CD4-positive, alpha-beta T cell treated with Interleukin-21 for 1 hour (primary cell): ENCODE measurements at places on chromosomes 7 and 10.

DNA sequence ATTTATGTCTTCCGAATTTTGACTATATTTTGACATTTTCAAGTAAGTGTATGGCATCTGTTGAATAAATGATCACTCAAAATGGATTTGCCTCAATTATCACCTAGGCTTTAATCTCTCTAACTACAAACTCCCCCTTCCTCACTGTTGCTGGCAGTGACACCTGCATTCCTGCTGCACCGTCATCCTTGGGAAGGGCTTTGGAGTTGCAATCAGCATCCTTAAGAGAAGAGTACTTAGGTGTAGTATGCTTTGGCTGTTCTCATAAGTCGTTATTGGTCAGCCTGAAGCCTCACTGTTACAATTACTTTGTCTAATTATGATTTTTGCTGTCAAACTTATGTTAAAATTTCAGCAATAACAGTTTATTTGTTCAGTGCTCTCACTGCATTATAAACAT, 415.0 kb downstream of the NRG3 start:
- DNase-seq: no peak

DNA sequence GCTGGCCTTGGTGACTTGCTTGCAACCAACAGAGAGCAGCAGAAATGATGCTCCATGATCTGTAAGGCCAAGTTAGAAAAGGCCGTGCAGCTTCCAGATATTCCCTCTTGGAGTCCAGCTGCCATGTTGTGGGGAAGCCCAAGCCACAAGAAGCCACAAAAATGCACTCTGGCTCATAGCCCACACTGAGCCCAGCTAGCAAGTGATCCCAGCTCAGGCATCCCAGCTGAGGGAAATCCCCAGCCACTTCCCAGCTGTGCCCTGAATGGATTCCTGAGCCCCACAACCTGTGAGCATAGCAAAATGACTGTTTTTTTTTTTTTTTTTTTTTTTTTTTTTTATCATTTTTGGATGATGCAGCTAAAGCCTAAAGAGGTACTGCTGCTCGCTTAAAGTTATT, 11.1 kb upstream of the SDK1 start:
- no peak for DNase-seq

- DNase-seq: peak; percentile 46
Observed at GRCh38 chr10:33087152-33087551, 129.1 kb upstream of the ITGB1 start.

DNA sequence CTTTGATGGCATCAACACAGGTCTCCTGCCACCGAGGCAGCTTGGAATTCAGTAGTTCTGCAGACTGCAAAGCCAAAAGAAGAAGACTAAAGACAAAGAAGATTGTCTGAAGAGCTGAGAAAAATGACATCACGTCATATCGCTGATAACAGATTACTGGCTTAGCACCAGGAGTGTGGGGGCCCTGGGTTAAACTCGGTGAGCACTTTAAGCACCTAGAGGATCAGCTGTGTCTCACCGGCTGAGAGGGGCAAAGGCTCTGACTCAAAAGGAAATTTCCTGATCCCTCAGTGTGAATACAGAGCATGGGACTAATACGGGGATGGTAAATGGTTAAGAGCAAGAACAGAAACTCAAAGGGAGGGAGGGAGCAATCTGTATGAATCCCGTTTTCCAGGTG, 30.7 kb downstream of the BRI3 start:
- no peak for DNase-seq

DNA sequence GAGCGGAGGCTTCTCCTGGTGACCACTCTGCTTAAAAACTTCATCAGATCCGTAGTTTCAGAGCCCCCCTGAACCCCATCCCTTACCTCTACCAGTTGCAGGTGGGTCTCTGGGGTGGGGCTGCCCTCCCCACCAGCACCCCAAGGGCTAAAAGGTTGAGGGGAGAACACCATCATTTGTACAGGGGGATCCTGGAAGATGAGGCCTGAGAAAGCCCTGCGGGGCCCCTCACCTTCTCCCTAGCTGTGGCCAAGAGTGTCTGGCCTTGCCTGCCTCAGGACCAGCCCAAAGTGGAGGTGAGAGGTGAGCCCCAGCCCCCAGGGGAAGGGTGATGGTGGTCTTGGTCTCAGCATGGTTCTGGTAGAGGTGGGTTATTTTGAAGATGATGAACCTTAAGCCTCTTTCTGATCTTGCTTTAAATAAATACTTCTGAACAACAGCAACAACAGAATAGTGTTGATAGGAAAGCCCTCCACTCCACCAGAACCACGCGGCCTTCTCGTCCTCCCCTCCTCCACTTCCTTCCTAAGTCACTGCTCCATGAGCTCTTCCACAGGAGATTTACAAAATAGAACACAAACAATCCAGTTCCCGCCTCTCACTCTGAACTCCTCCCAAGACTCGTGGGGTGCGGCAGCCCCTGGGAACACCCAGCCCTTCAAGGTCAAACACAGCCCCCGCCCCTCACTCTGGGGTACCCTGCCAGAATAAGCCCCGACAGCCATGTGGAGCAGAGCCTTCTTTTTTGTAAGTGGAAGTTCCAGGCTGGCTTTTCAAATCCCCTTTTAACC, 169.1 kb downstream of the EGFR start:
- no peak for DNase-seq

GRCh38 chr10:13511409-13511808, 17.4 kb downstream of the BEND7 start:
- DNase-seq: no peak

GRCh38 chr7:131225619-131226513, 101.8 kb upstream of the MKLN1 start:
- DNase-seq: no peak

DNA sequence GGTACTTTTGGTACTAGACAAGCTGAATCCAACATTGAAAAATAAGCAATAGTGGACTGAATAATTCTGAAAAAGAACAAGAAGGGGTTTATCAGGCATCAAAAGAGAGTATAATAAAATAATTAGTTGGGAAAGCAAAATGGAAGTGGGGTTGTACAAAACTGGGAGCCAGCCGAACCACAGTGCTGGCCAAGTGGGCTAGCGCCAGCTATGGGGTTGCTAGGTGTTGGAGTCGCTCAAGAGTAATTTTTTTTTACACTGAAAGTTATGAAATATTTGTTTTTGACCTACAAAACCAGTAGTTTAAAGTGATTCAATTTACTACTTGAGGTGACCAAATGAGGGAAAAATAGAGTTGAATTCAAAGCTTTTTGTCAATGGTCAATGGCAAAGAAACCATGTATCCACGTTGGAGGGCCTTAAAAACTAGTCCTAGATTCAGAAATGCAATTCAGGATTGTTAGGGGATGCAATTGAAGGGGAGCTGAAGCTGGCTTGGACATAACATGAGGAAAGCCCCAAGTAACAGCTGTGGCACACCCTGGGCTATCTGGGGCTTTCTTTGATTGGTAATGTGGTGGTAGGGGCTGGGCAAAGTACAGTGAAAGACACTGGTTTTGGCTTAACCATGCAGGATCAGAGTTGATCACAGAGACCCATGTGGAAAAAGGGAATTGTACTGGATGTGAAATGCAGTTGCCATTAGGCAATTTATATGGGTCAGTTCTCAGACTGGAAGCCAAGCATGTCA, 28.3 kb upstream of the MSMB start:
- no peak for DNase-seq

- peak; percentile 79 for DNase-seq
Observed at GRCh38 chr7:155644178-155644970, at the start of gene RBM33. Gene RBM33 (plus strand): TSS chr7:155644661. CDS start chr7:155644877, 216 bp downstream.

DNA sequence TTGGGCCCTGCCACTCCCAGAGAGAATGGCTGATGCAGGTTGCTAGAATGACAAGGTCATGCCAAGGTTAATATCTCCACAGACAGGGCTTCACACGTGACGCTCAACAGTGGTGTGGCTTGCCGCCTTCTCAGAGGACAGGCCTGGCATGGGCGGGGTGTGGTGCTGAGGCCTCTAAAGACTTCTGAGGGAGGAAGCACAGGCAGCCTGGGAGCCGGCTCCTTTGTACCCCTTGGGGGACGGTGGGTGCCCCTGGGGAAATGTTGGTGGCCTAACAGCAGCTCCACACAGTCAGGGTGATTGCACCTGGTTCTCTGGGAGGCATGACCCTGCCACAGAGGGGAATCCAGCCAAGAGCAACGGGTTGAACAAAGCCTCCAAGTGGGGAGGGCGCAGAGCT, 115.1 kb downstream of the PKD1L1 start:
- no peak for DNase-seq

- DNase-seq: no peak
Observed at GRCh38 chr7:47681249-47681810, 99.4 kb upstream of the TNS3 start.

- DNase-seq: no peak
Observed at GRCh38 chr7:130838738-130839137, 104.7 kb upstream of the KLF14 start.

- DNase-seq: no peak
Observed at GRCh38 chr10:1203704-1204103, 147.5 kb downstream of the WDR37 start.

DNA sequence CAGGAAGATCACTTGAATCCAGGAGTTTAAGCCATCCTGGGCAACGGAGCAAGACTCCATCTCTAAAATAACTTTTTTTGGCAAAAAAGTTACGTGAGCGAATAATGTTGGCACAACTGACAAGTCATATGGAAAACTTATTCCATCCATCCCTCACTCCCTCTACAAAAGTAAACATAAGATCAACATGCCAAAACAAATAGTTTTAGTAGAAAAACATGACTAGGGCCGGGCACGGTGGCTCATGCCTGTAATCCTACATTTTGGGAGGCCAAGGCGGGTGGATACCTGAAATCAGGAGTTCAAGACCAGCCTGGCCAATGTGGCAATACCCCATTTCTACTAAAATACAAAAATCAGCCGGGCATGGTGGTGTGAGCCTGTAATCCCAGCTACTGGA, 25.6 kb downstream of the SLC25A16 start:
- no peak for DNase-seq

- DNase-seq: no peak
Observed at GRCh38 chr7:135411098-135411497, 98.8 kb downstream of the CNOT4 start.

DNA sequence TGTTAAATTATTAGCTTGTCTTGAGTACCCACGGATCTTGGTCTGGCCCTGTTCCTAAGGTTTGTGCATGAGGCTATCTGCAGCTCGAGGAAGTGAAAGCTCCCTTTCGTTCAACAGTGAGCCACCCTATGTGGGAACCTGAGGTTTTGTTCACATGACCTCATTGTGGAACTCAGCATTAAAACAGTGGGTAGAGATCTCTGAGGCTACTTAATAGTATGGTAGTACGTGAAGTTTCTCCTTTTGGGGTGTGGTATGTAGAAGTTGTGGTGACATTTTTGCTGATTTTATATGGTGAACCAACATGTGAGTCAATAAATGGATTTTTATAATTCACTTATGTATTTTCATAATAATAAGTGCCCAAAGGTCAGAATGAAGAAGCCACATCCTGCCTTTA, 252.7 kb upstream of the FERD3L start:
- DNase-seq: no peak

DNA sequence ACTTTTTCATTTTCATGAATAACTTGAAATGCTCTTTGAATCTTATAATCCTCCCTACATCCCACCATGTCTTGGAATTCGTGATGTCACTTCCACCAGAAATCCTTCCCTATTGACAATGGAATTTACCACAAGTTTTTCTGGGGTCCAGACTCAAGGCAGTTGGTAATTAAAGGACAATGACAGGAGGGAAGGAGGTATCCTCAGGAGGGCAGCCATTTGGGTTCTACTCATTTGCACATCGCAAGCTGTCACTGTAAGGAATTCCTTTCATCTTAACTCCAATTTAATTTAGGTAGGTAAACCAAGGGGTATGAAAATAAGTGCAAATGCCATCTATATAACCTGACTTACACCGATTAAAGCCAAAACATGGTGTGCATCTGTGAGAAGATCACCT, 21.9 kb downstream of the LRRC17 start:
- DNase-seq: no peak

DNA sequence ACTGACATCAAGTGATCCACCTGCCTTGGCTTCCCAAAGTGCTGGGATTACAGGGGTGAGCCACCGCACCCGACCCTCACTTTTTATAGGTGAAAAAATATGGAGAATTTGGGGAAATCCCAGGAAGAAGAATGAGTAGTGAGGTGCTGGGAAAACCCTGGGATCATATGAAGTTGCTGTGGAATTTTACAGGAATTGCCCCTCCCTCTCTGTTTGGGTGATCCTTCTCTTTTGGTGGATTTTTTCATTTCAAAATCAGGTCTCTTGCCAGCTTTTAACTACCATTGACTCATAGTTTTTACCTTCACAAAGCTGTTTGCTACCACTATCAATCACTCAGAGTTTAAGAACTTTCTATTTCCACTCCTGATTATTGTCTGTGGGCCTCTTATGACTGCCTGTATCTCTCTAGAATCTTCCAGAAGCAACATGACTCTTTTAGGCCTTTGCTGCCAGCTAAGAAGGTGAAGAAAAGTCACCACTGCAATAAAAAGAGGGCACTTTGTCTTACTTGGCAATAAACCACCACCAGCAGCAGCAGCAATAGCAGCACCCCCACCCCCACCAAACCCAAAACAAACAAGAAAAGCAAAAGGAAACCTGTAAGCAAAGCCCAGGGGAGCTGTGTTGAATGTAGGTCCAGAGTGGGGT, 4.0 kb upstream of the GIMAP8 start:
- no peak for DNase-seq

DNA sequence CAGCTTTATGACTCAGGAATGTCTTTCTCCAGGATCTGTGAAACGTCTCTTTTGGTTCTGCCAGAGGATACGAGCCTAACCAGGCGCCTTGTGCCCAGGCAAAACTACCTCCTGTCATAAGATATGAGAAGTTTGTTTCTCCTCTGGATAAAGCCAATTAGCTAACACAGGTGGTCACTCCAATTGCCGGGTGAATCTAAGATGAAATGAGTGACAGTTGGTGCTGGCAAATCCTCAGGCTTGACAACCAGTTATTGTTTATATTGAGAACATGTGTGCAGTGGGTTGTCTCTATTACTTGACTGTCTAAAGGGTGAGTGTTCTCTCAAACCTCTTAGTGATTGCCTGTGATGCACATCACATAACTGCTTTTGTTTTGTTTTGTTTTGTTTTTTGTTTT, 449.1 kb downstream of the XPNPEP1 start:
- no peak for DNase-seq

- DNase-seq: no peak
Observed at GRCh38 chr10:117568334-117568733, 25.8 kb downstream of the EMX2 start.

GRCh38 chr7:139658908-139659675, 118.7 kb downstream of the HIPK2 start:
- DNase-seq: no peak

DNA sequence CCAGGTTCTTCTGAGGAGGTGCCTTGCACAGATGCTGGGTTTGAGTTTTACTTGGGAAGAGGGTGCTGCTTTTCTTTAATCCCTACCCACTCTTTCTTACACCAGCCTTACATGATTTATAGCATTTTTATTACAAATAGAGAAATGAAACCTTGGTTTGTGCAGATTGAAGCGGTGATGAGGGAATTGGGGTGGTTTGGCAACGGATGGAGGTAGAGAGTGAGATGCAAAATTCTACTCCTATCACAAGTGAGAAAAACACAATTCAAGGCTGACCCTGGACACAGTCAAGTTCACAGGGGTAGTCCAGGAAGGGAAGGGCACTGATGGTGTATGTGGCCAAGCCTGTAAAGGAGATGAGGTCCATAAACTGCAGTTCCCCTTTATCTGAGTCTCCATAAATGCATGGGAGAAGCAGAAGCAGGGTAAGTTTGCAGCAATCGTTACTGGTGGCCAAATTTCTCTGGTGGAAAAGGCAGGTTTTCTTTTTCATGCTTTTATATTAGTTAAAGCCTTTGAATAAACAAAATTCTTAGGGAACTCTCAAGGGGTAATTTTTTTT, 214.3 kb downstream of the JAZF1 start:
- DNase-seq: no peak
